ENCODE measurements at places on chromosomes 11 and 22. TPM values are rescaled to one million over a fixed set of nuclear protein-coding genes. Genes with fewer than 3 reads are reported as not detected.
A peak's percentile ranks its signal among the peaks of the same experiment; 100 is the strongest.

DNA sequence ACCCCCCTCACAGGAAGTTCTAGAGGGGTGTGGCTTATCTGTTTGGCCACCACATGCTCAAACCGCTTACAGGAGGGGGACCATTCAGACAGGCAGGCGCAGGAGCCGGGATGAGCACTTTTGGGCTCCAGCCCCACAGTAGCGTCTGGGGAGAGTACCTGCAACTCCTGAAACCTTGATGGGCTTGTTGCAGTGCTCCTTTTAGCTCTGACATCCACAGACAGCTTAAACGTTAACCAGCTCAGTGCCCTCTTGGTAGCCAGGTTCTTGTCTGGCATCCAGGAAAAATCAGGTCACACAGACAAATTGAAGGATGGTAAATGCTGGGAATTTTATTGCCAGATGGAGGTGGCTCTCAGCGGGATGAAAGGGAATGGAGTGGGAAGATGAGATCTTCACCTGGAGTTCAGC is 326.3 kb downstream of the ETS1 start:
- no peak overlapping the region for H3K4me3 ChIP-seq
- H3K27me3 ChIP-seq = peaks cover 2% of the 10 kb centered on the region
- no peak for DNase-seq
- H3K36me3 ChIP-seq = no peaks in the 10 kb centered on the region
- H3K27ac ChIP-seq = no peak overlapping the region
- H3K4me1 ChIP-seq = peaks cover 8% of the 10 kb centered on the region

Gene SESN3
- total RNA-seq = 213 TPM

DNA sequence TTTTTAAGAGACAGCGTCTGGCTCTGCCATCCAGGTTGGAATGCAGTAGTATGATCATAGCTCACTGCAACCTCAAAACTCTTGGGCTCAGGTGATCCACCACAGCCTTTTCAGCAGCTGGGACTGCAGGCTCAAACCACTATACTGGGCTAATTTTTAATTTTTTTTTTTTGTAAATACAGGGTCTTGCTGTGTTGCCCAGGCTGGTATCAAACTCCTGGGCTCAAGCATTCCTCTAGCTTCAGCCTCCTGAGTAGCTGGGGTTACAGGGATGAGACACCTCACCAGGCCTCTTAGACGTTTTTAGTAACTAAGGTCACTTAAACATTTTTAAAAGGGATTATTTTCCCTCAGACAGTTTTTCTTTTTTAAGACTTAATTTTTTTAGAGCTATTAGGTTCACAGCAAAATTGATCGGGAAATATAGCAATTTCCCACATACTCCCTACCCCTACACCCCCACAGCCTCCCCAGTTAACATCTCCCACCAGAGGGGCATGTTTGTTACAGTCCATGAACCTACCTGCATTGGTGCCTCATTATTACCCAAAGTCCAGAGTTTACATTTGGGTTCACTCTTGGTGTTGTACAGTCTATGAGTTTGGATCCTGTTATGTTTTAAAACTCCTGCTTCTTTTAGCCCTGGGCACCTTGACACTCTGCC is 3.9 kb downstream of the BCR start:
- H3K4me1 ChIP-seq = peaks cover 37% of the 10 kb centered on the region
- peaks cover 12% of the 10 kb centered on the region for H3K36me3 ChIP-seq
- DNase-seq = no peak
- H3K4me3 ChIP-seq = peak overlapping the region; percentile 100
- H3K27me3 ChIP-seq = peaks cover 20% of the 10 kb centered on the region

- no peak for DNase-seq
- peaks cover 8% of the 10 kb centered on the region for H3K4me1 ChIP-seq
- H3K36me3 ChIP-seq = no peaks in the 10 kb centered on the region
- H3K4me3 ChIP-seq = no peak overlapping the region
- H3K27me3 ChIP-seq = peaks cover 3% of the 10 kb centered on the region
- H3K27ac ChIP-seq = no peak overlapping the region
Observed at GRCh38 chr11:61107888-61108287, 5.6 kb downstream of the CD5 start.

Gene AGBL2
- 1.7 TPM for total RNA-seq

GRCh38 chr11:62139526-62140303 is 15.9 kb downstream of the INCENP start:
- no peak for DNase-seq
- H3K27ac ChIP-seq = no peak overlapping the region
- H3K27me3 ChIP-seq = peaks cover 4% of the 10 kb centered on the region
- H3K4me1 ChIP-seq = peaks cover 5% of the 10 kb centered on the region
- H3K36me3 ChIP-seq = no peaks in the 10 kb centered on the region

DNA sequence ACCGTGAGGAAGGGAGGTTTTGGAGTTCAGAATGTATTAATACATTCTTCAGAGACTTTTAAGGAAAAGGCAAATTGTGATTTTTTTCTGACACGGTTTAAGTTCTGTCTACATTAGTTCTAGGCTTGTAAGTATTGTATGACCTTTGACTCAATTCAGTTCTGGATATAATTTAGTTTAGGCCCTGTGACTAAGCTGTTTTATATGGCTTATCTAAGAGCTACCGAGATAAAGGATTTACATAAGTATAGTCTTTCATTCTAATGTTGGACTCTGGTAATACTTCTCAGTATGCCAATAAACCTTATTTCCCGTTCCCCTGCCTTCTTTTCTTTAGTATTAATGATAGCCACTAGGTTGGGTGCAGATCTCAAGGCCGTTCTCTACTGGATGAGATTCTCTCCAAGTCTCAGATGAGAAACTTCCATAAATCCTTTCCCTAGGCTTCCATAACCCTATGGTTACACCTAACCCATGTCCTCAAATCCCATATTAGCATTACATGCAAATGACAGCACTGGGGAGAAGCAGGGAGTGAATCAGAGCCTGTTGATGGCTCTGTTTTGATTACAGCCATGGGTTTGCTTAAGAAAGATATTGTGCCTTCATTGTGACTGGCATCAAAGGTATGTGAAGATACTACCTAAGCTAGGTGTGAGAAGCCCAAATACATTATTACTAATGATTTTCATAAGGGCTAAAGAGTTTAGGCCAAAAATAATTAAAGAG is 38.7 kb downstream of the BARX2 start:
- H3K36me3 ChIP-seq = no peaks in the 10 kb centered on the region
- H3K4me1 ChIP-seq = no peaks in the 10 kb centered on the region
- DNase-seq = no peak
- H3K4me3 ChIP-seq = no peak overlapping the region
